SK-N-SH (cell line): ENCODE measurements at places on chromosomes 13 and 19.

DNA sequence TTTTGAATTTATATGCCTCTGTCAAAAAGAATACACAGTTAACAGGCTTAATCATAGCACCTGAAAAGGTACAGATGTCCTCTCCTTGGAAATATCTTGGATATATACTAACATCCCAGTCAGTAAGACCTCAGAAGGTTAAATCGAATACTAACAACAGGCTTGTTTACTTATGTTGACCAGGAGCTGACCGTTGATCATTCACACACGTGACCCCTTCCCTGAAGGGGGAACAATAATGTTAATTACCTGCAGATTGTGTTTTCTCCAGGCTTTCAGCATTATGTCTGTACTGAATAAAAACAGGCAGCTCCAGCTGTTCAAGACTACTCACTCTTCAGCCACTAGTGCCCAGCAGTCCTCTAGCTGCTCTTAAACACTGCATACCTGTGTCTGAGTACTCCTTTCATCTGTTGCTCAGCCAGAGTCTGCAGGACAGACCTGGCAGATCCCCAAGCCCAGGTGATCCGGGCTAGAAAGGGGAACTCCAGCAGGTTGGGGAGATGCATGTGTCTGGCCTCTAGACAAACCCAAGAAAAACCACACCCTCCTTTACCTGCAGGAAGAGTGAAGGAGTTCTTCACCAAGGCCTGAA lies 163.9 kb downstream of the RNF17 start:
- DNase-seq: no peak

DNA sequence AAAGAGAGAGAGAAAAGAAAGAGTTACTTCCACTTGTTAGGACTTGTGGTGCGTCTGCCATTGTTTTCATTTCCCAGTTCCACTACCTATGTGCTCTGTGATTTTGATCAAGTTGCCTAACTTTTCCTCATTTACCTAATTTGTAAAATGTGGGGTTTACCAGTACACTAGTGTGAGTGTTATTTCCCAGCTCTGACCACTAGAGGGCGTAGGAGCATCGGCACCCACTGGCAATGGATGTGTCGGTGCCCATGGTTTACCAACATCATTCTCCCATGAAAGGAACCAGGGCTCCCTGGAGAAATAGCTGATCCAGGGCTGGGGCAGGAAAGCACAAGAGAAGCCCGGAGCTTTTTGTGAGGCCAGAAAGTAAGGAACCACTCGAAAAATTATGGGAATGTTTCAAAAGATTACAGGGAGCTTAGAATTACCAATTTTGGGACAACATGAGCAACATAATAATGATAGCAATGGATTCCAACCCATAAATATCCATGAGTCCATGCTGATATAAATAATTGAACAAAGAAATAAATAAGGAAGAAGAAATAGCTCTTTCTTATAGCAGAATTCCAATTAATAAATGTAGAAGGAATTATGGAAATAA lies 15.1 kb upstream of the CEACAM4 start:
- DNase-seq: peak; percentile 78

- peak; percentile 65 for DNase-seq
These were observed 6.0 kb downstream of the RUVBL2 start for GRCh38 chr19:48999481-49000325.

DNA sequence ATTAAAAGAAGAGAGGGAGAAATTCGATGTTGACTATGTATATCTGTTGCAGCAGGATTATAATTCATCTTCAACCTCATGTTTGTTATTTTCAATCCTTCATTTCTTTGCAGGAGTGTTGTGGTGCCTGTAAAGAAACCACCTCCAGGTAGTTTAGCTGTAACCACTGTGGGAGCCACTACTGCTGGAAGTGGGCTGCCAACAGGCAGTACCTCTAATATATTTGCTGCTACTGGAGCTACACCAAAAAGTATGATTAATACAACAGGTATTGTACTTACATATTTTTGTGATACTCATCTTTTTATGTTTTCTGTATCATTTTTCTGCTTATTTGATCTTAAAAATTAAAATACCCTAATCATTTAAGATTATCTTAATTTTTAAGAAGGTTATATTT lies 266.5 kb downstream of the NBEA start:
- no peak for DNase-seq

- DNase-seq: no peak
These were observed 386.3 kb downstream of the NDFIP2 start for GRCh38 chr13:79867254-79867653.

- no peak for DNase-seq
These were observed 7.4 kb upstream of the LSR start for GRCh38 chr19:35241417-35241816.

DNA sequence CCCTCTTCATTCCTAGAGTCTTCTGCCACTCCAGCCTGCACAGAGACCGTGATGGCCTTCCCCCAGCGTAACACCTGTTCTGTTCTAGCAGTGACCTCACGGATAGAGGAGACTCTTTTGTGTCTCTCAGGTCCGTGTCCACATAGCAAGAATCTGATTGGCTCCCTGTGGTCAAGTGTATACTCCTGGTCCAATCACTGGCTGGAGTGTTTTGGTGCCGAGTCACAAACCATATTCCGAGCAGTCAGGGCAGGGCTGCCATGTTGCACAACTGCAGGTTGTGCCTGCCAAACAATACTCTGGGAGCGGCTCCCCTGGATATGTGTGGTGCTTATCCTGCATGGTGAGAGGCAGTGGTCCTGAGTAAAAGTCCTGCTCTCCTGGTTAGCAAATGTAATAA lies 402.4 kb downstream of the KCNRG start:
- DNase-seq: no peak

GRCh38 chr13:97512732-97513131 lies 78.8 kb downstream of the RAP2A start:
- no peak for DNase-seq

- DNase-seq: no peak
These were observed 51.6 kb upstream of the UBL3 start for GRCh38 chr13:29901710-29902631.

DNA sequence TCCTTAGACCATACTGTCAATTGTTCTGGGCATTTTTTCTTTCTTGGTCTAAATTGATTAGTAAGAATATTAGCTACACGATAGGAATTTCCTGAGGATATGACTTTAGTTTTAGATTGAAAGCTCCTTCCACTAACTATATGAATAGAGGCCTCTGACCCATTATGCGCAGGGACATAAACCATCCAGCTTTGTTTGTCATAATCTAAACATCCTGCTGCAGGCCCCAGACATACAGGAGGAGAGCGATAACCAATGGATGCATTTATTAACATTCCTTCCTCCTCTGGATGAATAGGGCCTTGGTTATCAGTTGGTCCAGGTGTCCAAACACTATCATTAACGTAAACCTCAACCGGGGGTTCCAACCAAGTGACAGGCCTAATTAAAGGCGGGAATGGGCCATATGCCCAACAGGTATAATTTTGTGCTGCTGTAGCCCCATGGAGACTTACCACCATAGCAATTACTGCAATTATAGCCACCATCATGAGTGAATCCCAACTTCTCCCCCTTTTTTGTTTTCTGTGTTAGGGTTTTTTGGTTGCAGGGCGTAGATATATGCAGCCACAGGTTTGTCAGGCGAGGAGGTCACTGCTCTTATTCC lies 32.6 kb downstream of the CLEC4M start:
- no peak for DNase-seq

GRCh38 chr13:99293178-99293577 lies 14.0 kb downstream of the GPR183 start:
- DNase-seq: no peak

GRCh38 chr19:54804571-54804970 lies 1.2 kb downstream of the KIR2DL4 start:
- DNase-seq: no peak

DNA sequence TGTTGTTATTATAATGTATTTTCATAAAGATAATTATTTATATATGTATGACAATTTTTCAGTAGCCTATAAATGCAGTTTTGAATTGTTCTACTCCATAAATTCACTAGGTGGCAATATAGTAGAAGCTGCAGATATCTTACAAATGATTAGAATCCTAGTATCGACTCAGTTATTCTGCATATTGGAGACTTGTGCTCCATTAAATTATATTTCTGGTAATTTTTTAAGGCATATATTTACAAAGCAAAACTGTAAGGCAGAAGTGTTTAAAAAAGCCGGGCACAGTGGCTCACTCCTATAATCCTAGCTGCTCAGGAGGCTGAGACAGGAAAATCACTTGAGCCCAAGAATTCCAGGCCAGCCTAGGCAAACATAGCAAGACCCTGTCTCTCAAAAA lies 58.7 kb downstream of the DPY19L3 start:
- peak; percentile 37 for DNase-seq

GRCh38 chr13:31476266-31476665 lies 263.1 kb upstream of the RXFP2 start:
- DNase-seq: peak; percentile 16

DNA sequence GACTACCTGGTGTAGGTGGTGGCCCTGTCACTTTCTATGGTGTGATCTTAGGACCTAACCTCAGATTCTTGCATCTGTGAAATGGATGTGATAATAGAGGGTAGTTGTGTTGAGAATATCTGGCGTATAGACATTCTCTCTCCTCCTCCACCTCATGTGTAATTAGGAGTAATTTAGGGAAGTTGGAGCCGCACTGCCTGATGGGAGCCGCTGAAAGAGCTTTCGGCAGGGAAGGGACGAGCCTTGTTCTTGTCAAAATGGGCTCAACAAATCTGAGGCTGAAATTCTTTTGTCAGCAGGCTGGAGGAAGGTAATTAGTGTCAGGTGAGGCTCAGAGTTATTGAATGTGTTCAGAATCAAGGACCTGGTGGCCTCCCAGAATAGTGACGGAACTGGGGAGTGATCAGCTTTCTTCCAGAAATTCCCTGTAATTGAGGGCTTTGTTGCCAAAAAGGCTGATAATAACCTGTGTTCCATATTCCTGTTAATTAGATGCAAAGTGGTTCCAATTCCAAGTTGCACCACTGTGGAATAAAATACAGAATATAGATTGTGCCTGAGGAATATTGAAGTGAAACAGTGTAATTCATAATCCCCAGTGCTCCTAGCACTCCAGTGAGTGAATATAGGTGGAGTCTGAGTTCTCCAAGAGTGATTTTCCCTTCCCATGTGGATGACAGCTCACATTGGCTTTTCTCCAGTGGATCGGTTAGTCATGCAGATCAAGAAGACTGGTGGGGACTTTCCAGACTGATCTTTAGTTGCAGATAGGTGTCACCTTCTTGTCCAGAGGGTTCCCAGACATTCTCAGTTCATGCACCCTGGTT lies 47.5 kb downstream of the SPATA13 start:
- DNase-seq: no peak

DNA sequence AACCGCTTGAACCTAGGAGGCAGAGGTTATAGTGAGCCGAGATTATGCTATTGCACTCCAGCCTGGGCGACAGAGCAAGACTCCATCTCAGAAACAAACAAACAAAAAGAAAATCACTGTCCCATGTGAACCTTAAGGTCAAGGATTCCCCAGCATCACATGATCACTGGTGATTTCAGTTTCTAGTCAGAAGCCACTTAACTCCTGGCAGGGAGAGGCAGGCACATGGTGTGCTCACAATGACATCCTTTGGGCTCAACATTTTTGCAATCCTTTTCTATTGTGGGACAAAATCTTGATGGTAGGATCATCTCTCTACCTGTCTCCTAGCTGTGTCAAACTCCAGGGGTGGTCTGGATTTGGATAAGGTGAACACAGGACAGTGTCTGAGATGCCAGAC lies 12.1 kb downstream of the AKAP8 start:
- no peak for DNase-seq

DNA sequence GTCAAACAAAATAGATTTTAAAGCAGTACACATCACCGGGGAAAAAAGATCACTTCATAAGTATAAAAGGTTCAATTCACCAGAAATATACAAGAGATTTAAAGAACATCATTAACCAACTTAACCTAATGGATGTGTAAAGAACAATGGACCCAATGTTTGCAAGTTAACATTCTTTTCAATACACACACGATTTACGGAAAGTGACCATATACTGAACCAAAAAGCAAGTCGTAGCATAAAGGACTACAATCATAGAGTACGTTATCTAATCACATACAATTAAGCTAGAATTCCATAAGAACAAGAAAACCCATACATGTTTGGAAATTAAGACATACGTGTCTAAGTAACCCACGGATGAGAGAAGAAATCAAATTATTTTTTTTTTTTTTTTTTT lies 9.6 kb downstream of the TGDS start:
- no peak for DNase-seq

DNA sequence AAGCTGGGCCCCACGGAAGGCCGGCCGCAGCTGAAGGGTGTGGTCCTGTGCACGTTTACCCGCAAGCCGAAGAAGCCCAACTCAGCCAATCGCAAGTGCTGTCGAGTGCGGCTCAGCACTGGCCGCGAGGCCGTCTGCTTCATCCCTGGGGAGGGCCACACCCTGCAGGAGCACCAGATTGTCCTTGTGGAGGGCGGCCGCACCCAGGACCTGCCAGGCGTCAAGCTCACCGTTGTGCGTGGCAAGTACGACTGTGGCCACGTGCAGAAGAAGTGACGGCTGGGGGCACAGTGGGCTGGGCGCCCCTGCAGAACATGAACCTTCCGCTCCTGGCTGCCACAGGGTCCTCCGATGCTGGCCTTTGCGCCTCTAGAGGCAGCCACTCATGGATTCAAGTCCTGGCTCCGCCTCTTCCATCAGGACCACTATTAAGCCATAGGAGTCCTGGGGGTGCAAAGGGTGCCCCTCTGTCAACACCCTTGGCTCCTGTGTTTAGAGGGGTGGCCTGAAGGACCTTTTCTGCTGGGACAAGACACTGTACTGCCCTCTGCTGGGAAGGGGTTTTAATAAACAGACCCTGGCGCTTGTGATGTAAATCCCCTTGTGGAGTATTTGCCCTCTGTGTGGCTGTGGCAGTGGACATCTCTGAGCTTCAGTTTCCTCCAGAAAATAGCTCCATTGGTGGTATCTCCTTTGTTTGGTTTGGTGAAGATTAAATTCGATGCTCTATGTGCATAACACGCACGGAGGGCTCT lies 1.9 kb downstream of the MRPS12 start:
- no peak for DNase-seq

GRCh38 chr13:24293746-24294145 lies 15.6 kb upstream of the C1QTNF9 start:
- peak; percentile 58 for DNase-seq

DNA sequence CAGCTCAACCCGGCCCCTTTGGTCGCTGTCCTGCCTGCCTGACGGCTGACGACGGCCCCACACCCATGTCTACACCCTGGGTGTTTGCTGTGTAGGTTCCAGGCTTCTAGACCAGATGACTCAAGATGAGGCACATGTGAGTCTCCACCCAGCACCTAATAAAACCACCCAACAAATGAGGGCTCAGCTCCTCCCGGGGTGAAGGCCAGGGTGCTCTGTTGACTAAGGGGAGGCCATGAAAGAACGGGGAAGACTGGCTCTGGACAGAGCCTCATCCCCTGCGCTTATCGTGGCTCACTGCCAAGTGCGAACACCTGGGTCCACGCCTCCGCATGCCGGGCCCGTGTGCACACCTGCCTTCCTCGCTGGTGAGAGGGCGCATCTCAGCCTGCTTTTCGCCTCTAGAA lies 39.6 kb downstream of the COL4A2 start:
- no peak for DNase-seq
